ENCODE measurements at places on chromosomes 6 and 20. TPM values are rescaled to one million over a fixed set of nuclear protein-coding genes. Genes with fewer than 3 reads are reported as not detected.

DNA sequence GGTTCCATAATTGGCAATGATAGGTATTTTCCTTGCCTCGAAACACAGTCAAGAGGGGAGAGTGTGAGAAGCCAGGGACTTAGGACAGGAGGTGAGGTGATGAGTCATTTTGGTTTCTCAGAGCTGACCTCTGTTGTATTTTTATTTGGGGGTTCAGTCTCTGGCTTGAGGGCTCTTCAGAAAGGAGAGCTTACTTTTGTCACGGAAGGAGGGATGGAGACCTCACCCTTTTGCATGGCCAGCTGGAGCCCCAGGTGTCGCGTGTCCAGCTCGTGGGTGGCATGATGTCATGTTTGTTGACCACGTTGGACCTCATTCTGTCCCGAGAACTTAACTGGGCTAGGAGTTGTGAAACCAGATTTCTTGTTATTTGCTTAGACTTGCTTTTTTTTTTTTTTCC, 293.9 kb downstream of the QKI start:
- no peak for DNase-seq

PSORS1C2 gene
- not detected for total RNA-seq

DNA sequence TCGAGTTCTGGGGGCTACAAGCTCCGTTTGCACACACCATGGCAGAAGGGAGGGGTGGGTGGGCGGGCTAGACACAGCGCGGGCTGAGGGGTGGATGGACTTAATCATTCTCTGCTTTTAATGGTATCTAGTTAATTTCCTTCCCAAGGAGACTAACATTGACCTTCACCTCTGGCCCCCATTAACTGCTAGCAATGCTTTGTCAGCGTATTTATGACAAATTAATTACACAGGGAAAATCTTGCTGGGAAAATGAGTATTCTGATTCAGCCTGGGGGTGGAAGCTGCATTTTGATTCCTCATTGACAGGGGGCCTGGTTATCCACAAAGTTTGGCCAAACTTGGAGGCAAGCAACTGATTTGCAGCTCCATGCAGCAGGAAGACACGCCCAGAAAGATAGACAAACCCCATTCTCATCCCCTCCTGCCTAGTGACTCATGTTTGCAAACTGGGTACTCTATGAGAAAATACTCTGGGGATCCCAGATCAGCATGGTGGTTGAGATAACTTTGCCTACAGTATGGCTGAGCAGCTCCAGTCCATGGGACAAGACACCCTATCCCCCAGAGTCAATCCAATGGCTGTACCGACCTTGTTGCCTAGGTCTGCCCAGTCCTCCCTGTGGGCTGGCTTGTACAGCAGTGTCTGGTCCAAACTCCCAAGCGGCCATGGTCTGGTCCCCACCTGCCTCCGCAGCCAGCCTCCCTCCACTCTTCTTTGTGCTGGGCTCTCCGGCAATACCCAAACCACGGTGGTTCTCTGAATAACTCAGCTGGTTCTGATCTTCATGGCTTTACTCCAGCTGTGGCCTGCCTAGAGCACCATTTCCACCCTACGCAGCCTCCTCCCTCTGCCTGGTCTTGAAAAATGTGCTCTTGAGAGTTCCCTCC, 19.7 kb downstream of the ZBP1 start:
- no peak for DNase-seq

ZC2HC1B gene
- not detected for total RNA-seq

DNA sequence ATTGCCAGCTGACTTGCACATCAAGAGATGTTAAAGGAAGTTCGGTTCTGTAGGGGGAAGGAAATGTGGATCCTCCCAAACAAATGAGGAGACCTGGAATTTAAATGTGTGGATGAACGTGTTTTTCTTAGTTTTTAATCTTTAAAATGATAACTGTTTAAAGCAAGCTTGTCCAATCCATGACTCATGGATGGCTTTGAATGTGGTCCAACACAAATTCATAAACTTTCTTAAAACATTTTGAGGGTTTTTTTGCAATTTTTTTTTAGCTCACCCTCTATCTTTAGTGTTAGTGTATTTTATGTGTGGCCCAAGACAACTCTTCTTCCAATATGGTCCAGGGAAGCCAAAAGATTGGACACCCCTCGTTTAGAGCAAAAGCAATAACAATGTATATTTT, 12.6 kb downstream of the TUBB2B start:
- no peak for DNase-seq

DNA sequence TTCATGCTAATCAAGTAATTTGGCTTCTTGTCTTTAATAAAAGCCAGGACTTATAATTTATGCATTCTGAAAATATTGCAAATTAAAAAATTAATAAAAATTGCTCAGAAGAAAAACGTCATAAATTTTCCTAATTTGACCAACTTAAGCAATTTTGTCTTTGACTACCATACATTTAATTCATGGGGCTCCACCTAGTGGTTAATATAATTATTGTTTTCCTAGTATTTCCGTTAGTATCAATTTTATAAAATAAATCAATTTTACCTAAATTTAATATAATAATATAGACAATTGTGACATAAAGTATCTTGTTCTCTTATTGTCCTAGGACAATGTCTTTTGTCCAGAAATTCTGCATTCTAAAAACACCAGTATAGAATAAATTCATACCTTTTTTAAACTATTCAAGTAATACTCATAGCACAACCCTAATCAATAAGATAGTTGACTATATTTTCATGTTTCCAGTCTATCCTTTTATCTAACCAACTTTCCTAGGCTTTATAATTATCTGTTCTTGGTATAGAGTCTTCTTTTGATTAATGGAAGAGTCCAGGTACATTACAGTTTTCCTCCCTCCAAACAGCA, 319.9 kb downstream of the TRDN start:
- DNase-seq, result no peak

DNA sequence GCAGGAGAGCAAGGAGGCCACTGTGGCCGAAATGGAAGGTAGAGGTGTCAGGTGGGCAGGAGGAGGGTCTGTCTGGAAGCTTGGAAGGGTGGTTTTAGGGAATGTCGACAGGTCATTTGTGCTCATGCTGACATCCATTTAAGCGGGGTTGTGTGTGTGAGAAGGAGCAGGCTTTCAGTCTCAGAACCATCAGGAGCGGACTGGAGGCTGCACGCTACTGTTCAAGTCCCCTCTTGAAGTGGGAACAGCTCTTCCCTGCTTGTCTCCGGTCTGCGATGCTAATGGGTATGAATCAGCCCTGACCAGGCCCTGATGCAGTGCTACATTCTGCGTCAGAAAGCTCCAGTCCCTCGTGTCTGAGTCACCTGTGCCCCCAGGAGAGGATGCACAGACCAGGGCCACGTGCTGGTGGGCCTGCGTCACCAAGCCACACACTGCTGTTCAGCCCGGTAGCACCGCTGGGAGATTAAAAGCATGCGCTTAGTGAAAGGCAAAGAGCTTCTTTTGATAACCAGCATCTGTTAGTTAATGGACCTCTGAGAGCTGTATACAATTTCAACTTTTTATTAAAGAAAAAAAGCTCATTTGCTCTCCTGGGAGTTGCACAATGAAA, 58.0 kb downstream of the APCDD1L start:
- no peak for DNase-seq

DNA sequence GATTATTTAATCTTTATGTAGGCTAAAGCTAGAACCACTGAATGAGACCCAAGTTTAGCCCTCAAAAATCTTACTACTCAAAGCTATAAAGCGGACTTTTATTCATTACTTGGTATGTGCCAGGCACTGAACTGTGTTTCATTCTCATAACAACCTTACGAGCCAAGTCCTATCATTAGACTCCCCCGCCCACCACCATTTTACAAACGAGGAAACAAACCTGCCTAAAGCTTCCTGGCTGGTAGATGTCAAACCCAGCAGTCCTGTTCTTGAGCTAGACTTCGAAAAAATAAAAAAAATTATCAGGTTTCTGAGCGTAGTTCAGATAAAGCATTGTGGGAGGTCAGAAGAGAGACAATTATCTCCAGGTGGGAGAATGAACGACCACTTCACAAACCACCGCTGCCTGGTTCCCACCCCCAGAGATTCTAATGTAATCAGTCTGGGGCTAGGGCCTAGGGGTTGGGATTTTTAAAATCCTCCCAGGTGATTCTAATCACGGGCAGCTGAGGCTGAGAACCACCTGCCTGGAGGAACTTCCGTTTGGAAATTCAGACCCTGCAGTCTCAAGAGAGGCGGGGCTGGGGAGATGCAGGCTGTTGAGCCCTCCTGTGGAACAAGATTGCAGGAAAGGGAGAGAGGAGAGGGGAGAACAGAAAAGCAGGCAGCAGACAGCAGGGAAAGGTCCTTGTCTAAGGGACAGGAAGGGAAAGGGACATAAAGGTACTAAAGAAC, 8.6 kb downstream of the ADTRP start:
- no peak for DNase-seq

GRCh38 chr20:52798124-52798523, 174.0 kb upstream of the TSHZ2 start:
- no peak for DNase-seq

TRIM10 gene
- not detected for total RNA-seq

- DNase-seq, result no peak
These were observed 6.8 kb upstream of the TBX18 start for GRCh38 chr6:84771125-84771755.

DNA sequence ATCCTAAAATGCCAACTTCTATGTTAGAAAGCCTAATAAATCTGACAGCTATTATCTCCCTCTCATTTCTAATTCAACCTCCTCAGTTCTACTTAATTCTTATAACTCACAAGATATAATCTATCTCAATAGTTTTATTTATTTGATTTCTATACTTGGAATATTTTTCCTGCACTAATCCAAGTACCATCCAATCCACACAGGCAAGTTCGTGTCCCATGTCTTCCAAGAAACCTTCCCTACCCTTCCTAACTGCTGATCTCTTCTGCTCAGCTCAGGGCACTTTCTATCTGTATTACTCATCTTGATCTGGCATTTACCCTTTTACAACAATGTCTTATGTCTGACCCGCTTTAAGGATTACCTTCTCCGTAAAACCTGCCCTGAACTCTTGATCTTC, 18.2 kb downstream of the NCOA5 start:
- DNase-seq, result no peak

DNA sequence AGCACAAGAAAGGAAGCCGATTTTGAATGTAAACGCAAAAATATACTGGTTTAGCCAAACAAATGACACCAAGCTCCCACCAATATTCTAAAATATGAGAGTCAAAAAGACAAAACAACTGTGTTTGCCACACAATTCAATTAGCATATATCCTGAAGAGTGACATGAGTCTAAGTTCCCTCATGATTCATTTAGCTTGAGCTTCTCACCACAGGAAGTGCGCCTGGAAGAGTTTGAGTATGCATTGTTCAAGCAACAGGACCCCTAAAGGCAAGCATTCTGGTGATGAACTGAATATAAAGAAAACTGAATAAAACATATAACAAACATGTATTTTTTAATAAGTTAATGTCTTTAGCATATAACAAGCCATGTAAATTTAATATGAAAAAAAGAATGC, 115.2 kb upstream of the RUNX2 start:
- no peak for DNase-seq

MLN gene
- total RNA-seq, result not detected

- DNase-seq, result no peak
These were observed 1.7 kb downstream of the FKBP5 start for GRCh38 chr6:35686873-35687555.

DNA sequence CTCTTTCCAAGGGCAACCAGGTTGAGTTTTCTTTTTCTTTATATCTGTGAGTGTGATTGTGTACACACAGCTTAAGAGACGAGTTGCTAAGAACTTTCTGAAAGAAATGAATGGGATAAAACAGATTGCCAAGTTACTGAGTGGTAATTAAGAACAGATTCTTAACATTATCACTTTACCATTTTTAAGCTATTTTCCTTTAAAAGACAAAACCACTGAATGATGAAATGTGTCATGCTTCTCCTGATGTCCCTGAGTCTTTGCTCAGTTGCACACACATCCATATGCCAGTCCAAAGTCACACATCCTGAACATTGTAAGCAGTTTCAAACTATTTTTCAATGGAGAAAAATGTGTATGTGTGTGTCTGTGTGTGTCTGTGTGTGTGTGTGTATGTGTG, 5.5 kb upstream of the DAAM2 start:
- DNase-seq, result no peak

CST5 gene
- total RNA-seq, result not detected

CDC25B gene
- total RNA-seq, result 16.6 TPM

GRCh38 chr20:20786428-20786827, 74.0 kb upstream of the RALGAPA2 start:
- DNase-seq, result no peak

DNA sequence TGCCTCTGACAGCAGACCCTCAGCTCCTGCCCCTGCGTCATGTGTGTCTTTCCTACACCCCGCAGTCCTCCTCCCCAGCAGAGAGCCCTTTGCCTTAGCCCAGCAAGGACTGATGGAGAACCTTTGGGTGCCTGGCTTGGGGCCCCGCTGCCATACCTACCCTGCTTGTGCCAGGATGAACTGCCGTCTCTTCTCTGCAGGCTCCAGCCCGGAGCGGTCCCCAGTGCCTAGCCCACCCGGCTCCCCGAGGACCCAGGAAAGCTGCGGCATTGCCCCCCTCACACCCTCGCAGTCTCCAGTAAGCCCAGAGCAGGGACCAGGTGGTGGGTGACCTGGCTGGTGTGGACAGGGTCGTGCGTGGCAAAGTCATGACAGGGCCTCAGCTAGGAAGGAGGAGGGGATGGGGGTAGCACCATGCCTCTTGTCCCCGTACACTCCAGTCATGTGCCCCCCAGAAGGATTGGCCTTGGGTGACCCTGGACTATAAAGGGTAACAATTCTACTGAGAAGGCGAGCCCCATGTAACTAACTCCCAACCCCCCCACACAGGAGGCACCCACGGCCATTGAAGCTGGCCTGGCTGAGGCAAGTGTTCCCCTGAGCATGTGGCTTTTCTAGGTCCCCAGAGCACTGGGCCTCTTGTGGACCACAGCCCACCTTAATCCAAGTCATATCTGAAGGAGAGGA, 8.3 kb downstream of the HSPA12B start:
- DNase-seq, result no peak

SLC13A3 gene
- 5.1 TPM for total RNA-seq

DNA sequence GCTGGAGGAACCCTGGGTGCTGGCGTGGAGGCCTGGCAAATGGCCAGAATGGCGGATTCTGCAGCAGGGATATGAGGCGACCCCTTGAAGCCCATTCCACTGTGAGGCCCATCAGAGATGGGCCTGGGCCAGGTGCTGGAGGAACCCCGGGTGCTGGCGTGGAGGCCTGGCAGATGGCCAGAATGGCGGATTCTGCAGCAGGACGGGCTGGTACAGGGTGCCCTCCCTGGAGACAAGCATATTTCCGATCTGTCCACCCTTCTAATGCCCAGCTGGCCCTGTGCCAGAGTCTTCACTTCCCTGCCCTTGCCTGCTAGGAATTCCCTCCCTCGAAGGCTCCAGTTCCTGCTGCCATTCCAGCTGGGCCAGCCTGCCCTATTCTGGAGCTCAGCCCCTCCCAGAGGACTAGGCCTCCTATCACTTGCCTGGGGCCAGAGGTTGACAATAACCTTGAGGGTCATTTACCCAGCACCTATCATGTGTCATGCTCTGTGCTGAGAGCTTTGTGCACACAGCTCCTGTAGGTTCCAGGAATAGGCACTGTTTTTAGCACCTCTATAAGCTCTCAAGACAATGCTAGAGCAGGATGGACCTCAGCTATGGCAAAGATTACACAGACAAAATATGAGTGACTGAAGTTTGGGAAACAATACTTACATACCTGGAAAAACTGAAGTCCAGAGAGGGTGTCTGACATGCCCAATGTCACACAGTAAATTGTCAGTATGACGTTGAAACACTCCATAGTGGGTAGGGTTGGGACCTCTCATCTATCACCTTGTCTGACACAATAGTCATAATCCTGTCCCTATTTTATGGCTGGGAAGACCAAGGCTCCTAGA, 21.4 kb downstream of the SUN5 start:
- DNase-seq, result no peak

Data from ureter (tissue), 1 donor.